A549 treated with ZK216348 at 1 μM for 4 hours (cell line): ENCODE measurements at places on chromosomes 4 and X. TPM values are rescaled to one million over a fixed set of nuclear protein-coding genes. Genes with fewer than 3 reads are reported as not detected.

The TMSB15B gene
- total RNA-seq: 4.1 to 7.8 TPM (median 6.1 TPM) in 5 replicates

The AKAP14 gene
- not detected in 5 replicates for total RNA-seq

The NUDT10 gene
- total RNA-seq: 0.51 to 0.74 TPM (median 0.55 TPM) in 5 replicates

The CYSLTR1 gene
- not detected in 5 replicates for total RNA-seq

The CLNK gene
- total RNA-seq: not detected in 5 replicates

The ANOS1 gene
- total RNA-seq: 0.04 to 0.32 TPM (median 0.10 TPM) in 4 of 5 replicates, not detected in the other

The GPRASP2 gene
- total RNA-seq: 4.2 to 7.6 TPM (median 6.2 TPM) in 5 replicates

The CT45A5 gene
- total RNA-seq: not detected in 5 replicates

The MAOB gene
- 0.09 to 0.20 TPM (median 0.14 TPM) in 3 of 5 replicates, not detected in the others for total RNA-seq

The RAI2 gene
- total RNA-seq: 0.11 to 0.40 TPM (median 0.21 TPM) in 4 of 5 replicates, not detected in the other

The ARHGAP36 gene
- not detected in 5 replicates for total RNA-seq

The SCRG1 gene
- not detected in 5 replicates for total RNA-seq
